MCF 10A (cell line): ENCODE measurements at places on chromosomes 4 and X. TPM values are rescaled to one million over a fixed set of nuclear protein-coding genes. Genes with fewer than 3 reads are reported as not detected.

ERCC6L gene
- total RNA-seq = 1.0 and 1.8 TPM in 2 replicates

AWAT2 gene
- 0.14 TPM in 1 of 2 replicates, not detected in the other for total RNA-seq

PROM1 gene
- not detected in 2 replicates for total RNA-seq

CCDC120 gene
- total RNA-seq = 10.3 and 14.4 TPM in 2 replicates

DNA sequence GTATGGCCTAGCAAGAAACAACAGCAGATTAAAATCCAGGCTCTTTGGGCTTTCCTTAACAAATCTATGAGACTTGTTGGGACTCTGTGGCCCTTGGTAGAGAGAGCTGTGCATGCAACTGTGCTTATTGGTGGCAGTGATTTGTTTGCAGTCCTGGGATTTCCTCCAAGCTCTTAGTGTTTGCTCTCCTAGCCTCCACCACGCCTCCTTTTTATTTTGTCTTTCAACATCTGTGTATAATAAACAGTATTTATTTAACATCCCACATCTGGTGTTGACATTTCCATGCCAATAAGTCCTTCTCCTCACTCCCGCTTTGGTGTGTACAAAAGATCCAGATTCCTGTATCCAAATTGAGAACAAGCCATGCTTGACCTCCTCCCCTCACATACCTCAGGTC lies 3.1 kb downstream of the TNMD start:
- no peak overlapping the region for H3K27ac ChIP-seq
- no peaks in the 10 kb centered on the region for H3K4me1 ChIP-seq
- no peak overlapping the region for H3K4me3 ChIP-seq
- no peak for DNase-seq

- H3K27me3 ChIP-seq = no peaks in the 10 kb centered on the region
- DNase-seq = peak; percentile 19
- H3K36me3 ChIP-seq = peaks cover 52% of the 10 kb centered on the region
- no peaks in the 10 kb centered on the region for H3K4me1 ChIP-seq
Observed at GRCh38 chr4:143555676-143556075, 42.2 kb downstream of the SMARCA5 start.

- H3K4me3 ChIP-seq = no peak overlapping the region
- H3K27ac ChIP-seq = no peak overlapping the region
- no peaks in the 10 kb centered on the region for H3K4me1 ChIP-seq
- peaks cover 5% of the 10 kb centered on the region for H3K36me3 ChIP-seq
Observed at GRCh38 chr4:3493720-3494461, 30.8 kb downstream of the DOK7 start.

DNA sequence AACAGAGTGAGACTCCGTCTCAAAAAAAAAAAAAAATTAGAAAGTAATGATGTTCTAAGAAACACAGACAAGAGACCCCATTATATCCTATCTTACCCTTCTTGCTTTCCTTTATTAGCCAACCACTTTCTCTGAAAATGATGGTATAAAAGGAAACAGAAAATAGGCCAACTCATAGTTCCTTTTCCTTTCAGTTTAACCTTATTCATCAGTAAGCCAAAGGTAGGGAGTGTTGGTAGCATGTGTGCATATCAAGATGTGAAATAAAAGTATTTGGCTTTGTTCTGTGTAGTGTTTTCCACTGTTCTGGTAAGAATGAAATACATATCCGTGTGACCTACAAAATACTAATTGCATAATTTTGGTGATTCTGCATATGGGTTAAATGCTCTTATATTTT lies 266.6 kb downstream of the ZNF674 start:
- H3K4me1 ChIP-seq = peaks cover 6% of the 10 kb centered on the region
- no peak overlapping the region for H3K4me3 ChIP-seq
- no peak for DNase-seq
- H3K27me3 ChIP-seq = no peaks in the 10 kb centered on the region
- H3K36me3 ChIP-seq = peaks cover 6% of the 10 kb centered on the region
- no peak overlapping the region for H3K27ac ChIP-seq

DNA sequence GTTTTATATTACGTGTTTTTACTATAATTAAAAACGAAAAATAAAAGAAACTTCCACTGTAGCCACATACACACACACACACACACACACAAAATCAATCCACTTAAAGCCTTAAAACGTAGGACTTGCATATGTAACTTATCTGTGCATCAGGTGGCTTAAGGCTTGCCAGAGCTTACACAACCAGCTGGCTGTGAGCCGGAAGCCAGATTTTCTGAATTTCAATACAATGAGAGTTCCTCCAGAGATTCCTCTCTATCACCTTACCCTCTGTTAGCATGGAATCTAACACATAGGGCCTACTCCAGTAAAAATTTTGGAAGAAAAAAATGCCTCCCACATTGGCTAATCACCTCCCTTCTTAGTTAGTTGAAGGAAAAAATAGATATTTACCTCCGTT lies 27.9 kb upstream of the SLITRK4 start:
- H3K4me3 ChIP-seq = no peak overlapping the region
- no peaks in the 10 kb centered on the region for H3K27me3 ChIP-seq
- no peaks in the 10 kb centered on the region for H3K4me1 ChIP-seq
